Motor neuron (in vitro differentiated cells): ENCODE measurements at places on chromosomes 16 and 17. TPM values are rescaled to one million over a fixed set of nuclear protein-coding genes. Genes with fewer than 3 reads are reported as not detected.

The NME3 gene
- 44.0 and 44.2 TPM in 2 replicates for total RNA-seq

The RAD51C gene
- 54.1 and 58.3 TPM in 2 replicates for total RNA-seq

The NPW gene
- 1.2 and 8.1 TPM in 2 replicates for total RNA-seq

The LPCAT2 gene
- total RNA-seq: 3.1 and 6.2 TPM in 2 replicates

The CSH2 gene
- total RNA-seq: not detected in 2 replicates

The KCNJ18 gene
- not detected in 2 replicates for total RNA-seq

The ADGRG3 gene
- total RNA-seq: 0.19 and 0.22 TPM in 2 replicates

The KRTAP4-1 gene
- not detected in 2 replicates for total RNA-seq

The MFAP4 gene
- total RNA-seq: 186 and 215 TPM in 2 replicates

The PRRT2 gene
- total RNA-seq: 1.4 and 1.7 TPM in 2 replicates

DNA sequence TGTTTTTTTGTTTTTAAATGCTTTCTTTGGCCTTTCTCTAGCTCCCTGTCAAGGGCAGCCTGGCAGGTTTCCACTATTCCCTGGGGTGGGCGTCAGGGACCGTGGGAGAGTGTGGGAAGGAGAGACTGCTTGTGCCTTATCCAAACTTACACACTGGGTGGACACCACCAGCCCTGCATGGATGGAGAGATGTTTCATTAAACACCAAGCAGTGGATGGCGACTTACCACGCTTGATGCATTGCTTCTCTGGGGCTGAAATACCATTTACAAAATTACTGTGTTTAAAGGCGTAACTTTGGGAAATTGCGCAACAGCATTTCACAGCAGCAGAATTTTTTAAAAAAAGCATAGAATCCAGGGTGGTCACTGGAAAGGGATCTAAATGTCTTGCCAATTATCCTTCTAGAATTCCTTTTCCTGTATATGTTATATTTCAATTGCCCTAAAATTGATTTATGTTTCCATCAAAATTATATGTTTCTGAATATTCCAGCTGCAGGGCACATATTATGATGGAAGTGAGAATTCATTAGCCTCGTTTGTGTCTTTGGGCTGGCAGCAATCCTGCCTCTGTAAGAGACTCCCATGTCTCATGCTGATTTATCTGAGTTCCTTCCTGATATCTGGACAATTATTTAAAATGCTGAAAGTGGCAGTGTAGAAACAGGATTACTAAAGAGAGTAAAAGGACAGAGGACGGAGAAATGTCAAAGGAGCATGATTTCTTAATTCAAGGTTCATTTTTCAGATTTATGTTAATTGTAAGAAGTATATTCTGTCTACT is 247.3 kb downstream of the GRIN2A start:
- no peak for ATAC-seq

- ATAC-seq: no peak
Observed at GRCh38 chr17:5843366-5844026, 226.7 kb upstream of the WSCD1 start.

DNA sequence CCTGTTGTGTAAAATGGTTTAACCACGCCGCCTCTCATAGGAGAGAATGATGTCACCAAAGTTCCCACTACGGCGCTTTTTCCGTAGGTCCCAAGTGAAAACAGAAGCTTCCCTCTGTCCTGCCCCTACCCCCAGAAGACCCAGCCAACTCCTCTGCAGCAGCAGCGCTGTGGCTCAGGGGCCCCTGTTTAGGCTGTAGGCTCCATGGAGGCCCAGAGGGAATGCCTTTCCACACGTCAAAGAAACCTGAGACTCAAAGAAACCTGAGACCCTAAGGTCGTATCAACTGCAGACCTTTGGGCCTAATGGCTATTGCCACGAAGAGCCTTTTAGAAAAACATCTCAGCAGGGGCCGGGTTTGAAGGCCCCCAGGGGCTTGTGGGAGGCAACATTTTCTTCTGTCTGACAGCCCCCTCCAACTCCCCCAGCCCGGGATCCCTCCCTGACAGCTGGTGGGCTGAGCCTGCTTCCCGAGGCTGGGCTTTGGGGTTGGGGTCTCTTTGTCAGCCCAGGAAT is 43.1 kb upstream of the MEAK7 start:
- ATAC-seq: peak; percentile 12

DNA sequence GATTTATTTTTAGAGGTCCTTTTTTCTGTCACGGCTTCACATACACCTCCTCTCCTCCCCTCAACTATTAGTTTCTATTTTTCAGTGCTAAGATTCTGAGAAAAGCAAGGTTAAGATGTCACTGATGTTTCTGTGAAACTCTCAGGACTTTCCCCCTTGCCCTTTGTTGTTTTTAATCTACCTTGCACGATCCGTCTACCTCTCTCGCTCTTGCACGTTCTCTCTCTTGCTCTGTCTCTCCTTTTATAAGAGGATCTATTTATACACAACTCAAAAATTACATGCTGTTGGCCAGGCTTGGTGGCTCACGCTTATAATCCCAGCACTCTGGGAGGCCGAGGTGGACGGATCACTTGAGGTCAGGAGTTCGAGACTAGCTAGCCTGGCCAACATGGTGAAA is 43.6 kb downstream of the RPA1 start:
- ATAC-seq: no peak

- peak; percentile 8 for ATAC-seq
Observed at GRCh38 chr16:67481561-67482232, 740 bp upstream of the ATP6V0D1 start.

GRCh38 chr16:85541980-85542900 is 70.9 kb upstream of the GSE1 start:
- peak; percentile 68 for ATAC-seq
